ENCODE measurements at places on chromosomes 4 and X. TPM values are rescaled to one million over a fixed set of nuclear protein-coding genes. Genes with fewer than 3 reads are reported as not detected.

GRCh38 chr4:142528433-142528832, 317.7 kb downstream of the INPP4B start:
- DNase-seq = no peak

DNA sequence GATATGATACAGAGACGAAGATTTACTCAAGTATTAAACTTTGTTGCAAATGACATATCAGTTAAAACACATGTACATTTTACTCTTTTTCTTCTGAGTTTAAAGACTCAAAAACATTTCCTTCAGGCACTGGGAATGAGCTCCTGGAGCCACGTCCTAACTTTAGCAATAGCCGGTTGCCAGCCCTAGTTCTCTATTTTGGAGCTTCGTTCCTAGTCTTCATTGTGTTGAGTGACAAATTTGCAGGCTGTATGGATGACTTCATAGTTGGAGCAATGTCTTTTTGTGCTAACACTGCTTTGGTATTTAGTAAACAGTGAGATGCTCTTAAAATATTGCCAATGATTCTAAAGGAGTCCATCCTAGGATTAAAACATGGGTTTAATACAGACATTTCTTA, 190.9 kb downstream of the FAT4 start:
- no peak for DNase-seq

DNA sequence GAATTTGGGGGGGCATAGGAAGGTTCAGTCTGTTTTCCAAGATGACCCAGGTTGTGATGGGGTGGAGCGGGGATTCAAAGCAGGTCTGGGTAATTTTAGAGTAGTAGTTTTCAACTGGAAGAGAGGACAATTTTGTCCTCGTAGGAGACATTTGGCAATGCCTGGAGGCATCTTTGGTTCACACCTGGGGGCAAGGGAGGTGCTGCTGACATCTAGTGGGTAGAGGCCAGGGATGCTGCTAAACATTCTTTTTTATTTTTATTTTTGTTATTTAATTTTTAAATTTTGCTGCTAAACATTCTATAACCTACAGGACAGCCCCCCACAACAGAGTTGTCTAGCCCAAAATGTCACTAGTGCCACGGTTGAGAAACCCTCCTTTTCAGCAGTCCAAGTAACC, 1.9 kb downstream of the RAB9A start:
- DNase-seq = no peak

GRCh38 chr4:140388015-140388414, 14.6 kb downstream of the SCOC start:
- no peak for DNase-seq

DNA sequence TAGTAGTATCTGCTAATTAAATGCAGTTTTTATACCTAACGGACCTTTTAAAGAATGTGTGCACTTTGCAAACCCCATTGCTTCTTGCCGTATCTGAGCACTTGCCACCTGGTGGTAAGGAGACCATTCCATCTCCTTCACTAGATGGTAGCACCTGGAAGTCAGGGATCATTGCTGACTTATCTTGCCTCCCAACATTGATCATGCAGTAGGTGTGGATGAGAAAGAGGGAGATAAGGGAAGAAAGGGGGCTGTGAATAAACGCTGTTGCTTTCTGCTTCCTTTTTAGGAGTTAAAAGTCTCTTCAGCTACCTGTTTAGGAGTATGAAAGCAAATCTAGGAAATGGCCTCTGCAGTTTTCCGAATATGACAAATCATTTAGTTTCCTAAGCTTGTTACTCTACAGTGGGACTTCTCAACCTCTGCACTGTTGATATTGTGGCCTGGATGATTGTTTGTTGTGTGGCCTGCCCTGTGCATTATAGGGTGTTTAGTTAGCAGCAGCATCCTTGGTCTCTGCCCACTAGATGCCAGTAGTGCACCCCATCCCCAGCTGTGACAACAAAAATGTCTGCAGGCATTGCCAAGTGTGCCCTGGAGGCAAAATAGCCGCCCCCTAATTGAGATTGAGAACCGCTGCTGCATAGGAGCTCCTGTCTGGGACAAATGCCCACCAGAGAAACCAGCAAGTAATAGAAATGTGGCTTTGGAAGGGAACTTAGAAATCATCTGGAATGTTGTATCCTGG, 38.8 kb downstream of the GAB1 start:
- no peak for DNase-seq

- no peak for DNase-seq
Measured at GRCh38 chrX:105696870-105697269, 125.5 kb upstream of the NRK start.

DNA sequence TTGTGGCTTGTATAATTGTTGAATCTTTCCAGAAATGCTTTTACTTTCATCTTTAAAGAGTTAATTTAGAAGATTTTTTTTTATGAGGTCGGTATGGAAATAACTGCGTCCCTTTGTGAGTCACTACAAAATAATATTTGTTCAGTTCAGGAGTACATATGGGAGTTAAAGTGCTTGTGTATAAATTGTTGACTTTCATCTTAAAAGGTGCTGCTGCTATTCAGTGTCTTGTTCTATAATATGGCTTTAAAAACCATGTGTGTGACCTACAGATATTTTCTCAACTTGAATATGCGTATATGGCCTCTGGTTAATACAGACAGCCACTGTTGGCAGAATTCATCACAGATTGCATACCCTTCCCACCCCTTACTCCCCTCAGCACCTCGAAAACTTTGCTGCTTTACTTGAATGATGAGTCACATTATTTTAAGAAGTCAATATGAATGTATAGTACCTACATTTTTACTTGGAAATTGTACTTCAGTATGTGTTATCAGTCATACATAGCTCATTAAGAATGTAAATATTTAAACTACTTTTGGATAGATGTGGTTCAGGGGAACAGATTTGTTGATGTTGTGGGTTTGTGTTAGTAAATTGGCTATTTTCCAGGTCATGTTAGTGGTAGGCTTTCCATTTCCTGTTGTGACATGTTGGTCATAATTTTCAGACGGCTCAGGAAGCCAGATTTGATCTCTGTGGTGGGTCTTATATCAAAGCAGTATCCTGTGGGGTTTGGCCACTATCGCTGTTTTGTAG, 1.5 kb downstream of the CLCN3 start:
- no peak for DNase-seq

DNA sequence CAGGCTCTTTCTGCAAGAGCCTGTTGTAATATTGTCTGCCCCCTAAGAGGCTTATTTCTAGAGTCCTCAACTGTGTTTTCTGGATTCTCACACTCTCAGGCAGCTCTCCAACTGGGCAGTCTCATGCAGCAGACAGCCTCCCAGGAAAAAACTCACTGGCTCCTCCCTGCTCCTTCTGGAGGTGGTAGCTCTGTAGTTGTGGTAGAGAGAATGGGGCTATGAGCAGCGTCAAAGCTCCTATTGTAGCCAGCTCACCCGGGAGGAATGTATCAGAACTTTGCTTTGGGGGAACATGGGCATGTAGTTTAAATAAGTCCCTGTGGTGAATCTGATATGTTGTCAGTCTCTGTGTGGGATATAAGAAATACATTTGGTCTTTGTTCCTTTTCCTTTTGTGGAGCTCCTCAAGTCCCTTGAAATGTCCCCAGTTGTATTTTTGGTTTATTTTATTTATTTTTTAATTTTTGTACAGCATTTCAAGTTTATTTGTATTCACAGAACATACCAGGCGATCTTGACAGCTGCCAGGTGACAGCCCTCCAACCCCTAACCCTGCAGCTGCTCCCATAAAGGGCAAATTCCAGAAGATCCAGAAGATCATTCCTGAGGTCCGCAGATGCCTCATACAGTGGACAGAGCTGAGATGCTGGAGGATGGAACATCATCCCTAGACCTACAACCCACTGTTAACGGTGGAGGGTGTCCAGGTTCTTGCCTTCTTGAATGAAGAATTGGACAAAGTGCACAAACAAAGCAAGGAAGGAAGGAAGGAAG, 45.7 kb downstream of the TRIM61 start:
- no peak for DNase-seq

DNA sequence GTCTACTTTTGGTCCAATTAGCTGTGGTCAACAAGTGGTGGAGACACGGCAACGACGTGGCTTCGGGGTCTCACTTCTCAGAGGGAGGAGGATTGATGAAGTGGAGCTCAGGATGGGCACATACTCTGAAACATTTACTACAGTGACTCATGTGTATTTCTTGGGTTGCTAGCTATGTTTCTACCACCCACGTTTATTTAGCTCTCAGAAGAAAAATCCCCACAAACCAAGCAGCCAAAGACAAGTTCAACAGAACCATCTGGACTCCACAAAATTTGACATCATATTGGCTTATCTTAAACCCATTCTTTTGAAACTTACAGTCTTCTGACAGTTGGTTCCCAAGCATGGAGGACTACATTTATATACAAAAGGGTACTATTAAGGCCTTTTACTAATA, 158.0 kb downstream of the CBLL2 start:
- no peak for DNase-seq

DNA sequence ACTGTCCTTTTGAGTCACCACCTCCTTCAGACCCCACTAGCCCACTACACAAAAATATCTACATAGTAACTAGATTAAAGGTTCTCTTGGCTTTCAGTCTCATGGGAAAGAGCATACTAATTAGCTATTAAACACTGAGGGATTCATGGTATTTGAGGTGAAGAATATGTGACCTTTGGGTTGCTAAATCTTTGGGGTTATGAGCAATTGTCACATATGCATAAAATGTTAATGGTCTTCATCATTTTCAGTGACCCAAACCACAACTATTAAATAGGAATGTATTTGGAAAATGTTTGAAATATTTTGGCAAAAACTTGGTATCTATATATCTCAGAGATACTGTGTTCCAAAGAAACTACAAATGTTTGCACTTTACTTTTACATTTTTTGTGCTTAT, 365.1 kb downstream of the MAGEB5 start:
- DNase-seq = no peak

DNA sequence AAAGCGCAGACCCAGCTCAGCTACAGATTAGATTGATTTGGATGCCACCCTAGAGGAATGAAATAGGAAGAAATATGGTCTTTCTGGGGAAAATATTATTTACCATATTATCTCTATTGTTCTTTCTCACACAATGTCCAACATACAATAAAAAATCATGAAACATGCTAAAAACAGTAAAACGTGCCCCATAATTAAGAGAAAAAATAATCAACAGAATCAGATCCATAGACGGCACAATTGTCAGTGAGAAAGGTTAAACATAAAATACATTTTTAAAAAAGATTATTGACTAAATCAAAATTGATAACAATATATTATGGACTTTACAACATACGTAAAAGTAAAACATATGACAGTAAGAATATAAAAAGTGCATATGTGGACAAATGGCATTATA, 90.9 kb downstream of the ENPP6 start:
- no peak for DNase-seq

DNA sequence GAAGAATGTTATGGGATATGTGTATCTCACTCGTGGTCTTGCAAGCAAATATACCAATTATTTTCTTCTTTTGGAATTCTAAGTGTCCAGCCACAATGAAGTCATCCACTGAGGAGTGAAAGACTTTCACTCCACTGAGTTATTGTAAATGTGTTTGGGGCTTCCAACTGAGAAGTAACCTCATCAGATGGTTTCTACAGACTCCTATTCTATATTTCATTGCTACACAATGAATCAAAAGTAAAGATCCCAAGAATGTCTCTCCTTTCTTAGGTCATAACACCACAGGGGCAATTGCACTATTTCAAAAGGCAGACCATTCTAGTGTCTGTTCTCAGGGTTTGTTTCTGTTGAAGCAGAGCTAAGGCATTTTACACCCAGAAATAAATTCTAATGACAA, 12.3 kb upstream of the VCX2 start:
- no peak for DNase-seq

GRCh38 chr4:184263461-184263860, 45.8 kb upstream of the ENPP6 start:
- no peak for DNase-seq

DNA sequence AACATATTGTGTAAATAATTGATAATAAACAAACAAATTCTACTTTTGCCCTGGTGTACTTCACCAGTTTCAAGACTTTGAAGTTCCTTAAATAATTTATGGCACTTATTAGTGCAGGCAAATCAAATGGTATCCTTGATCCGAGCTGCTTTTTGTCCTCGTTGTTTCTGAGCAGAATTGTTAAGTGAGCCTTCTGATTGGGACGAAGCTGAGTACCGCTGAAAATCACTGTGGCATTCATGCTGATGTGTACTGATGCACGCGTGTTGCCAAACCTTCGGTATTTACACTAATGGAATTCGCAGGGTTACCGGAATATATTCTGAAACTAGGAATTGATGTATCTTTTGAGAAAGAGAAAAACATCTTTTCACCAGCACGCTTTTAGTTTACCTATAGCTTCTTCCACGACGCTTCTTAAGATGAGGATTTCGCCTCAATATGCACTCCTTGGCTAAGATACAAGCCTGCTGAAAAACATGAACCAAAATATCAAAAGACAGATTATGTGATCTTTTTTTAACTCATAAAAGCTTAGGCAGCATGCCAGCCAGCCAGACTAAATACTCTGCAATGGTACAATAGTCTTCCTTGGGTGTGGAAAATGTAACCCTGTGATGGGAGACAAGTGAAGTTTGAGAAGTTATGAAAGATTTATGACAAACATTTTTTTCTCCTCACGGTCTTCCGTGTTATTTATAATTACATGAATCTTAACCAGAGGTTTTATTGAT, 48.9 kb upstream of the TENM3 start:
- DNase-seq = no peak

DNA sequence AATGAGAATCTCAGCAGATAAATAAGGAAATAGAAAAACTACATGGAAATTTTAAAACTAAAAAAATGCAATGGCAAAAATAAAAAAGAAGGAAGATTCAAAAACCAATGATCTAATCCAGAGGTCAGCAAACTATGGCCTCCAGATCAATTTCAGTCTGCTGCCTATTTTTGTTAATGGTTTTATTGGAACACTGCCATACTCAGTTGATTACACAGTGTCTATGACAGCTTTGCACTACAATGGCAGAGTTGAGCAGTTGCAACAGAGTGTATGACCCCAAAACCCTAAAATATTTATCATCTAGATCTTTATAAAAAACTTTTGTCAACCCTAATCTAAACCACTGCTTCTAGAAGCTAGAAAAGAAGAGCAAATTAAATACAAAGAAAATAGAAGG, 170.3 kb downstream of the RAB28 start:
- no peak for DNase-seq

GRCh38 chr4:114658179-114658578, 59.6 kb downstream of the UGT8 start:
- DNase-seq = no peak

Gene USP27X
- total RNA-seq = 6.8 TPM

Gene DMRTC1
- 0.56 TPM for total RNA-seq

Gene RPS6KA6
- 7.8 TPM for total RNA-seq

Gene ZNF275
- total RNA-seq = 13.9 TPM

Gene PPEF1
- total RNA-seq = 0.52 TPM

Gene KCND1
- total RNA-seq = 1.2 TPM

Measured in neural crest cell (in vitro differentiated cells).